ENCODE measurements at places on chromosomes 1 and 21. TPM values are rescaled to one million over a fixed set of nuclear protein-coding genes. Genes with fewer than 3 reads are reported as not detected.

The FCRL3 gene
- polyA plus RNA-seq: not detected

The ST6GALNAC5 gene
- polyA plus RNA-seq: 1.5 TPM

The OXCT2 gene
- 4.3 TPM for polyA plus RNA-seq

The CD101 gene
- polyA plus RNA-seq: 0.48 TPM

The MMEL1 gene
- polyA plus RNA-seq: 1.7 TPM

GRCh38 chr1:186511761-186512637, 51.1 kb upstream of the PDC start:
- DNase-seq: peak; percentile 33

- DNase-seq: peak; percentile 68
Measured at GRCh38 chr1:235979716-235980333, 85.1 kb downstream of the NID1 start.

Measured in right cardiac atrium (tissue), 5 donors.